ENCODE measurements at places on chromosomes 4 and X.

DNA sequence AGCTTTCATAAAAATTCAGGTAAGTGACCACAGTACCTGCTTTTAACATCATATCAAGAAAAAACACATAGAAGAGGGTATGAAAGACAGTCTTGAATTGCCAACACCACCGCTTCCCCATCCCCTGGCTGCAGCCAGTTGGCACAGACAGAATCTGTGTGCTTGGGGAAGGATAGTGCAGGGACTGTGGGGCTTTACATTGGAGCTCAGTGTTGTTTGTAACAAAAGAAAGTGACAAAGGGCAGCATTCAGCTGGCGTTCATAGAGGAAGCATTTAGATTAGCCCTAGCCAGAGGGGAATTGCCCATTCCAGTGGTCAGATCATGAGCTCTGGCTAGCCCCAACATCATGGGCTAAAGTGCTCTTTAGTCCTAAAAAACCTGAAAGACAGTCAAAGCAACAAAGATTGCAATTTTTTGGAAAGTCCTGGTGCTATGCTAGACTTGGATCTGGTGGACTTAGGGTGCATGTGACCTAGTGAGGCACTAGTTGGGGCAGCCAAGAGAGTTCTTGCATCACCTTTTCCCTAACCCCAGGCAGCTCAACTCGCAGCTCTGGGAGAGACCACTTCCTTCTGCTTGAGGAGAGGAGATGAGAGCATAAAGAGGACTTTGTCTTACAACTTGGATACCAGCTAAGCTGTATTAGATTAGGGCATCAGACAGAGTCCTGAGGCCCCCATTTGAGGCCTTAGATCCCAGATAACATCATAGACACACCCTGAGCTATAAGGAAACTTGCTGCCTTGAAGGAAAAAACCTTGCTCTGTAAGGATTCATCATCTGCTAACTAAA is 1602.4 kb upstream of the ADGRL3 start:
- DNase-seq, result no peak

- no peak for DNase-seq
Observed at GRCh38 chrX:41031256-41031967, 53.8 kb upstream of the USP9X start.

DNA sequence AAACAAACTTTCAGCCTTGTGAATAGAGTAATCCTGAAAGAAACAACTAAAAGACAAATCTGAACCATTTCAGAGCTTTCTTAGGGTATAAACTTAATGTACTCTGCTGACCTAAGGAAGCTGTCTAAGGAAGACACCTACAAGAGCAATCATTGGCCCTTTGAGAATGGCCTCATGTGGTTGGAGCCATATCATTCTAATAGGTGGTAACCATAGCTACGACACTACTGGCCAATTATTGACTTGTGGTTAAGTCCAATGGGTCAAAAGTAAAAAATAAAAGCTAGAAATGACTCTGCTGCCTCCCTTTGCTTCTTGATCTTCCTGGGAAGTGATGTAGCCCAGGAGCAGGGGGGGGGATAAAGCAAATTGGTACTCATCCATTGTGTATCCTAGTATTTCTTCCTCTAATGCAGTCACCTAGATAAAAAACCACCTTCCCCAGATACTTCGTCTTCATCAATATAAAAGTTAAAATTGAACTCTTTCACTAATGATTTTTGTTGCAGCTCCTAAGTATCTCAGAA is 547.0 kb downstream of the ARAP2 start:
- no peak for DNase-seq

DNA sequence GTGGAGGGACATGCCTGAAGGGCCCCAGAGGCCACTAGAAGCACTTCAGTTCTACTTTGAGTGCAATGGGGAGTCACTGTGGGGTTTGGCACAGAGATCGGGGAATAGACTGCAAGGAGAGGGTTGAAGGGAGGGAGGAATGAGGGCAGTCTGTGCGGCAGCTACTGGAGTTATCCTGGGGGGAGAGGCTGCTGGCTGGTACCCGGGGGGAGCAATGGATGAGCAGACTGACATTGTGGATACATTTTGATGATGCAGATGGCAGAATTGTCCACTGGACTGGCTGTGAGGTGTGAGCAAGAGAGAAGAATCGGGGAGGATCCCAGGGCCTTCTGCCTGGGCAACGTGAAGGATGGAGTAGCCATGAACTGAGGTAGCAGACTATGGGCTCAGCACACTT is 2.8 kb upstream of the MAMLD1 start:
- DNase-seq, result no peak

DNA sequence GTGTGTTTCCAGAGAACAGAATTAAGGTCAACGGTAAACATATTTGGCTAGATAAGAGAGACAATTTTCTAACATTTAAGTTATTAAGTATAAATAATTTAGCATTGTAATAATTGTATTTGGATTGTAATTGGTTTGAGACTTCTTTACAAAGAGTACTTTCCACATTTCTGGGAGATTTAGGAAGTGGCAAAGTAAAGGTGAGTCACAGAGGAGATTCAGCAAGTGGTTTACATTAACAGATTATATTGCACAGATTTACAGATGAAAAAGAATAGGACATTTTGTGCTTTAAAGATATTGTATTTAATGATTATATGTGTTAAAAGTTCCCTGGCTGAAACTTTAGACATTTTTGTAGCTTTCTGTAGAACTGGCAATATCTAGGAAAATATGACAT is 584.4 kb upstream of the AADAT start:
- no peak for DNase-seq

- no peak for DNase-seq
Observed at GRCh38 chr4:74095482-74095881, 3.5 kb downstream of the CXCL2 start.

- DNase-seq, result no peak
Observed at GRCh38 chr4:6497796-6498195, 25.4 kb upstream of the PPP2R2C start.

GRCh38 chrX:15672881-15673280 is 8.3 kb upstream of the CLTRN start:
- DNase-seq, result no peak

GRCh38 chrX:115968436-115969252 is 201.9 kb upstream of the AGTR2 start:
- no peak for DNase-seq

DNA sequence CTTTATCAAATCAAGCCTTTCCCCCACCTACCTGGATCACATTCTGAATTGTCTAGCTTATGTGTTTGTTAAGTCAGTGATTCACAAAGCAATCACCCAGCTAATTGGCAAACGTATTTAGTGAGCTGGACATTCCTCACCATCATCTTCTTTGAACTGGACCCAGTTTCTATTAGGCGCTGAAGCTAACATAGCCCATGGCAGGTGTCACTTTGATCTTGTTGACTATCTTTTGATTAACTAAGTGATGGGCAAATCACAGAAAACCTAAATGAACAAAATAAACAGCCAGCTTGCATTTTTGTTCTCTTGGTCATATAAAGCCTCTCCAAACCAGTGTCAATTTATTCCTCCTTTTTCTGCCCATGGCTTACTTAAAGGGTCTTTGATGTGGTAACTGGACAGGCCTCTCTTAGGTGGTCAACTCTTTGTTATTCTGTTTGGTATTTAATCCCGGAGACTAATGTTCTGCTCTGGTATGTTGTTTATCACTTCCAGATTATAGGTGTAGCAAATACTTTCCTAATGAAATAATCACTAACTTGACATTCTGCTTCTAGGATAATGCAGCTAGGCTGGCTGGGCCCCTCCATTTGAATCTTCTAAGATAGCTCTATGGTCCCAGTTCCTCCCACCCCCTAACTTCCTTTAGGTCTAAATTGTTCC is 105.3 kb upstream of the SMIM10 start:
- DNase-seq, result no peak

DNA sequence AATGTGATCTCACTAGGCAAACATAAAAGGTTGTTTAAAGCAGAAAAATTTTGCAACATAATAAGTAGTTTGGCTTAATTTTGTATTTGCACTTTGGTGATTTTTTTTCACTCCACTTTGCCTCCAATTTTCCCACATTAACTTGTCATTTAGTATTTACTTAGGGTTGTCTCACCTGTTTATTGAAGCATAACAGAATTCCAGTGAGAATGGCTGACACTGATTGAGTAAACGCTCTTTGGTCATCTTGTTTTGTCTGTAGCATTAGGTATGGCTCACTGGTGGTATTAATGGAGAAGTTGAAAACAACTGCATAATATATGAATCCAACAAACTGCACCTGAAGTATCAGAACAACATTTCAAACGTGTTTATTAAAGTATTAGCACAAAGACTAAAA is 799.5 kb upstream of the ADGRL3 start:
- DNase-seq, result no peak
